Dorsolateral prefrontal cortex (tissue), 122 donors: ENCODE measurements at places on chromosomes 3 and 15. TPM values are rescaled to one million over a fixed set of nuclear protein-coding genes. Genes with fewer than 3 reads are reported as not detected.

DNA sequence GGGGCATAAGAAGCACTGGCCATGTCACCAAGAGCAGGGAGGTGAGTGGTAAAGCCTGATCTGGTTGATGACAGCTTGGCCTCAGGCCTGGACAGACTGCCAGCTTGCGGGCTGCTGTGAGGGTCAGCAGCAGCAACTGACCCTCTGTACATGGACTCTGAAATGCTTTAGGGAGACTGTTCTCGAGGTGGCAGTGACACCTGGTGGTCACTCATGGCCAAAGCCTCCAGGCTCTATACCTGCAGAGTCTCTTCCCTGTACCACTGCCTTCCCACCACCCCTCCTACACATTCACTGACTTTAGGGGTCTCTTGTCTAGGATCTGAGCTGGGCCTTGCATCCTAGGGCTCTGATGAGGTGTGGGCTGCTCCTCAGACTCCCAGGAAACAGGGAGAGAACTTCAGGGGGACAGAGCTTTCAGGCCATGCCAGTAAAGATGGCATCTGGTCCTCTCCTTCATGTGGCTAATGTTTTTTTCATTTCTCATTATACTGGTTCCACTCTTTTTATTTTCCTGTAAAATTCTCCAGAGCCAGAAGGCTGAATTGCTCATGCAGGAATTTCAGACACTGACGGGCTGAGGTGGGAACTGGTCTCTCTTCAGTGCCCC lies 17.2 kb upstream of the TIMP4 start:
- DNase-seq = peak; percentile 73

DNA sequence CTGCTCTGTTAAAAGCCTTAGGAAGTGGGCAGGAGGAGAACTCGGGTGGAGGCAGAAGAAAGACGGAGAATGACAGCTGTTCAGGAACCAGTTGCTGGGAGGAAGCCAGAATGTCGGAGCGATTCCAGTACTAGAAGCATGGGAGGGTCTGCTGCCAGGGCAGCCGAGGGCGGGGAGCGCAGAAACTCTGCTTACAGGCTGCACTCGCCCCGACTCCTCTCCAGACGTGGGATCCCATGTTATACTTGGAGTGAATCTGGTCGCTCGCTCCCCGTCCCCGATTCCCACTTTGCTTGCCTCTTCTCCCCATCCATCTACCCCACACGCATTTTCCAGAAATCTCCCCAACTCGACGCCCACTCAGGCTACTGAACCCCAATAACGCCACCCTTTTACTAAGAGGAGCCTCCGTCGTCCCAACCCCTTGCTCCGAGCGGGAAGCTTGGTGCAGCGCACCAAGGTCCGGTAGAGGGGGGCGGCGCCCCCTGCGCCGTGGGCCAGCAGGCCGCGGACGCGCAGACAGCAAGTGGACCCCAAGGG lies 665 bp downstream of the GATM start:
- DNase-seq = no peak

DNA sequence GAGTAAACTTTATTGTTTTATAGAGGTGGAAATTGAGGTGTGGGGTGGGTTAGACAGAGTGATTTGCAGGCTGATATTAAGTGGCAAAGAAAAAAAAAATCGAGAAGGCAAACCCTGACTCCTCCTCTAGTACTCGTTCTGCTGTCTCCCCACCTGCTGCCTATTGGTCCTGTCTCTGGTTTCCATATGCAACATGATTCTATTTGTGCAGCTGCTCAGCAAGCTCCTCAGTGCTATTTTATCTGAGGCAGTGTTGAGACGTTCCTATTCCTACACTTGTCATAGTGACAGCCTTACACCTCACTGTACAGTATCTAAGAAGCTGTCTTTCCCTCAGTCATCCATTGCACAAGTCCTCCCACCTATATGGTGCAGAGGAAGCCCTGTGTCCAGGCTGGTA lies 45.1 kb downstream of the RSL24D1 start:
- DNase-seq = no peak

DNA sequence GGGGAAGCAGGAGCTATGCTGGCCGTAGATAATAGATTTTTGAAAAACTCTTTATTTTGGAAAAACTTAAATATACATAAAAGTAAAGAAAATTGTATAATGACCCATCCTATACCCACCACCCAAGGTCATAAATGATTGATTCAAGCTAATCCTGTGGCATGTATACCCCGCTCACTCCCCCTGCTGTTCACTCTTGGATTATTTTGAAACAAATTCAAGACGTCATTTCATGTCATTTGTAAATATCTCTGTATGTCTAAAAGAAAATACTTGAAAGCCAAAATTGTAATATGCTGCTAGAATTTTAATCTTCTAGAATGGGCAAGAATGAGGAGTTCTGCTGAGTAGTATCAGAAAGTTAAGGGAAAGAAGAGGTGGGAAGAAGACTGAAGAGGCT lies 241.7 kb downstream of the FEZF2 start:
- DNase-seq = no peak

The ACTRT3 gene
- 2.4 TPM for total RNA-seq

The IL17RE gene
- total RNA-seq = 0.89 TPM

The FBXO40 gene
- 3.0 TPM for total RNA-seq

The CHCHD4 gene
- total RNA-seq = 14.5 TPM
